ENCODE measurements at places on chromosomes 2 and 18. TPM values are rescaled to one million over a fixed set of nuclear protein-coding genes. Genes with fewer than 3 reads are reported as not detected.

ZNF532 gene
- total RNA-seq, result 42.6 TPM

HOXD13 gene
- not detected for total RNA-seq

HOXD4 gene
- not detected for total RNA-seq

IL1R2 gene
- total RNA-seq, result 0.57 TPM

ACTG2 gene
- total RNA-seq, result 2.4 TPM

ERMN gene
- total RNA-seq, result 0.18 TPM

CTIF gene
- total RNA-seq, result 29.0 TPM

ATP6V1B1 gene
- total RNA-seq, result 0.09 TPM

ANO7 gene
- total RNA-seq, result 1.1 TPM

SMIM21 gene
- not detected for total RNA-seq

GKN2 gene
- not detected for total RNA-seq

CCDC148 gene
- 9.1 TPM for total RNA-seq

C2orf92 gene
- total RNA-seq, result 2.0 TPM

AMER3 gene
- total RNA-seq, result not detected

GULP1 gene
- total RNA-seq, result 42.7 TPM

PRADC1 gene
- total RNA-seq, result 15.0 TPM

HTR2B gene
- total RNA-seq, result 33.0 TPM

VWA3B gene
- not detected for total RNA-seq

C2orf78 gene
- not detected for total RNA-seq

ASPRV1 gene
- total RNA-seq, result not detected

PFN4 gene
- total RNA-seq, result 1.7 TPM

MYO5B gene
- total RNA-seq, result 0.16 TPM

CCNYL1 gene
- total RNA-seq, result 24.6 TPM

RASGRP3 gene
- total RNA-seq, result 5.9 TPM

CTNNA2 gene
- total RNA-seq, result 0.36 TPM

CLEC4F gene
- total RNA-seq, result not detected

PRSS56 gene
- total RNA-seq, result not detected

QPCT gene
- 1.7 TPM for total RNA-seq

SRD5A2 gene
- total RNA-seq, result not detected

NEURL3 gene
- total RNA-seq, result not detected

All from fibroblast of the aortic adventitia (primary cell).